ENCODE measurements at places on chromosomes 7 and 10. TPM values are rescaled to one million over a fixed set of nuclear protein-coding genes. Genes with fewer than 3 reads are reported as not detected.

GRCh38 chr7:135517060-135517459 lies 7.2 kb upstream of the CNOT4 start:
- H3K4me3 ChIP-seq = no peak overlapping the region
- no peaks in the 10 kb centered on the region for H3K4me1 ChIP-seq
- no peaks in the 10 kb centered on the region for H3K27me3 ChIP-seq
- no peak overlapping the region for H3K27ac ChIP-seq

DNA sequence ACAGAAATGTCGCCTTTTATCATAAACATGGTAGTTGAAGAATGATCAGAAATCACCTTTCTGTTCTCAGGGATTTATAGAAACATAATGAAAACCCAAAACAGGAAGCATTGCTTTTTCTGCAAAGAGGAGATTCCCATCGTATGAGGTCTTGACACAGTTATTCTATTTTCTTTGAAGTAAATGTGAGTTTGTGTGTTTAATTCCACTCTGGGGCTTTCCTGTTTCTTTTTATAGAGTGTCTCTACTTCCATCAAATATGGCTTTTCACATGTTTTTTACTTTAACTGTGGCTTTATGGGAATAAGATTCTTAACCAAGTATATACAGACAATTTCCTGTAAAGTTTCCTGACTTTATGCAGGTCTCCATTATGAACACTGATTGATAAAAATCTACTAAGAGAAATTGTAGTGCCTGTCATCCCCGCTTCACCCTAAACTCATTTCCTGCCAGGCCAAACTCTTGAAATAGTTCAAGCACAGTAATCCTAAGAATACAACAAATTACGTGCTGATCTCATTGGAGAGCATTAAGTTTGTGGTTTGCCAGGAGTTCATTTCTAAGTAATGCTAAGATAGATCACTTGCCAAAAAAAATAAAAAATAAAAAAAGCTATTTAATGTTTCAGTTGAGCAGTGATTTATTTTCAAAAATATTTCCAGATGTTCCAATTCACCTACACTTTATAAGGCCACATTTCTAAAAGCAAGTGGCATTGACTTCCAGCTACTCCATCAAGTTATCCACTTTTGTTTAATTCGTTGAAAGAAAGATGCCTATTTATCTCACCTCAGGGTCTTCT lies 52.2 kb upstream of the SEC61G start:
- H3K27ac ChIP-seq = no peak overlapping the region
- no peak for DNase-seq
- H3K4me3 ChIP-seq = no peak overlapping the region
- H3K4me1 ChIP-seq = peaks cover 3% of the 10 kb centered on the region
- peaks cover 7% of the 10 kb centered on the region for H3K27me3 ChIP-seq

The FGFR2 gene
- not detected for total RNA-seq

The THSD7A gene
- not detected for total RNA-seq
